ENCODE measurements at places on chromosomes 1 and 21.

DNA sequence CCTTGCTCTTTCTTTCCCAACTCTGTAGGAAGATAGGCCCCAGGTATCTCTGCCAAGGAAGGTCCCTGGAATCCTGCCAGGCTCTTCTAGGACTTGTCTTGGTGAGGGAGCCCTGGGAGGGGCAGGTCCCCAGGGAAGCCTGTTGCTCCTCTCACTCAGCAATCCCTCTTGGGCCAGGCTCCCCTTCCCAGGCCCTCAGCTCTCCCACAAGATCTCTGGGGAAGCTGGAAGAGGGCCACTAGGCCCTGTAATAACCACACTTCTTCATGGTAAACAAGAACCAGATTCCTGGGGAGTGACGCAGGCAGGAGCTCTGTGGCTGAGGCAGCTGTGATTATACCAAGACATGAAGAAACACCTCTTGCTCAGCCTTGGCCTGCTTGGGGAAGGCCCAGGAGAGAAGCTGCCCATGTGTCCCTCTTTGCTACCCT is 9.9 kb upstream of the MAPKAPK2 start:
- DNase-seq: no peak

DNA sequence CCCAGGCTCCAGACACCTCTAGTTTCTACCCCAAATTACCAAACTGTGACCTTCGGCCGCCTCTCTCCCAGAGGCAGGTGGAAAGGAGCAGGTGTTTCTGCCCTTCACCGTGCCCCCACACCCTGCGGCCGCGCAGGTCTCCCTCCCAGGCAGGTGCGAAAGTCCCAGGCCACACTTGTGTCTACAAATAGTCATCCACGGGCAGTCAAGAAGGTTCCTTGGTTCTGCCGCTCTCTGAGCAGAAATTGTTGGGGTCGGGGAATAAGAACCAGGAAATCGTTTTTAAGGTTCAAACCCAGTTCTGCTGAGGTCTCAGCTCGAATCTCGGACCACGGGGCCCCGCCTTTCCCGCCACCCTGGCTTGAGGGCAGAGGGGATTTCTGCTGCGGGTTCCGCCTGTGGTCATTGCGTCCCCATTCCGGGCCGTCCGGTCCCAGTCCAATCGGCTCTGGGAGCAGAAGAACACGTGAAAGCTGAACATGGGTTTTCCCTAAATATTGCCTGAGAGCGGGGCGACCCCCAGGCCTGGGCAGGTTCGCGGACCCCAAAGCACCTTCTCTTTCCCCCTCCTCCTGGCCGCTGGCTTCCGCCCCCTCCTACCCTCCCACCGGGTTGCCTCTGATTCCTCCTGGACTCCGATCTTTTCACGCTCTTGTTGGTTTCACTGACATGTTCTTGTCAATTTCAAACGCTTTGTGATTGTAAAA is 1.2 kb upstream of the ATF3 start:
- no peak for DNase-seq

DNA sequence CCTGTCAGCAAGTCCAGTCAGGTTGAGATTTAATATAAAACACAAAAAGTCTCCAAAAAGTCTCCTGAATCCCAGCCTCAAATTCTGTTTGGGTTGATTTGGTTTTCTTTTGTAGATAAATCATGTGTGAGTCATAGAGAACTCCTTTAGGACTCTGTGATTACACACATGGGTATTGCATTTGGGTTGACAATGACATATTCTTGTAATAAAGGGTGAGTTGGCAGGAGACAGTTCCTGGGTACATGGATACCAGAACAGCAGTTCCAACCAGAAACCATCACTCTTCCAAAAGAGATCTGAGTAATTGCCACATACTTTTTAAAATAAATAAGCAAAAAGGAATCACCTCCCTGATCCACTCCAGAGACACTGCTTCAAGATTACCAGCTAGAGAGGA is 8.9 kb downstream of the CR2 start:
- no peak for DNase-seq

GRCh38 chr1:79353224-79353623 is 346.7 kb upstream of the ADGRL4 start:
- DNase-seq: peak; percentile 80

DNA sequence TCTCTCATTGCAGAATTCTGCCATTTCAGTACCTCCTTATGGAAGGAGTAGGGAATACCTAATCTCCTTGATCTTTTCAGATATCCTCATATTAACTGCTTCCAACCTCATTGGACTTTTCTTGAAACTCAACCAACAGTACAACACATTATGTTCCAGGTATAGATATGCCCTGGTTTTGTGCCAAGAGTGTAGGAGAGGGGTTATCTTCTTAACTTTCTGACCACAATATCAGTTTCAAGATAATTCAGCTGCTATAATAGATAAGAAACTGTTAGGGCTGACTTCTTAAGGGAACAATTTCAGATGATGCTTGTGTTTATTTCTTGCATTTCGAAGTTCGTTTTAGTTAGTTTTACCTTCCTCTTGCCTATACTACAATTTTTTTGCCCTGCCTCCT is 2.1 kb upstream of the LPGAT1 start:
- no peak for DNase-seq

- no peak for DNase-seq
Observed at GRCh38 chr1:150164779-150165178, 15.1 kb downstream of the PLEKHO1 start.

DNA sequence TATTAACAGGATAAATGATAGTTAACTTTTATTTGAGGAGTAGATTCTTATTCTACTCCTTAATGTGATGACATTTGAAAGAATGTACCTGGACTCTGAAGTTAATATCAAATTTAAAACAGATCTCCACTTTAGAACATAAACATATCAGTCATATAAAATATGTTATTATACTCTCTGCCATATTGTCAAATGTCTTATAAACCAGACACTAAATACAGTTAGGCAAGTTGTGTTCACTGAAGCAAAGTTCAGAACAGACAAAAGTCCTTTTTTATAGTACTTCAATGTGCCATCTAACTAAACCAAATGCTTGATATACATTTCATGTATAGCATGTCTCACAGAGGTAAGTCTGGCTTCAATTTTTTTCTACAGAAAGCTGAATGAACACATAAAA is 285.2 kb downstream of the AKT3 start:
- no peak for DNase-seq

DNA sequence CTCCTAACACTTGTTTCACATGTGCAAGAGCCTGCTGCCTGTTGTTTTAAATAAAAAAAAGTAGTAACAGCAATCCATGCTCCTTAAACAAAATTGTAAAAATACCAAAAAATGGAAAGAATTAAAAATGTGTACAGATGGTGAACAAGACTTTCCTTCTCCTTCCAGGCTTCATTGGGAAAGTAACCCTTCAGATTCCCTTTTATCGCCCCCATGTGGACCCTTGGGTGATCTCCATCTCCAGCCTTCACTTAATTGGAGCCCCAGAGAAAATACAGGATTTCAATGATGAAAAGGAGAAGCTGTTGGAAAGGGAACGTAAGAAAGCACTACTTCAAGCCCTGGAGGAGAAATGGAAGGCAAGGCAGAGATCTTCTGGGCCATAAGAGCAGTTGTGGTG is 14.2 kb downstream of the VPS13D start:
- peak; percentile 60 for DNase-seq

- no peak for DNase-seq
Observed at GRCh38 chr21:45114475-45114874, 40.1 kb downstream of the ADARB1 start.

DNA sequence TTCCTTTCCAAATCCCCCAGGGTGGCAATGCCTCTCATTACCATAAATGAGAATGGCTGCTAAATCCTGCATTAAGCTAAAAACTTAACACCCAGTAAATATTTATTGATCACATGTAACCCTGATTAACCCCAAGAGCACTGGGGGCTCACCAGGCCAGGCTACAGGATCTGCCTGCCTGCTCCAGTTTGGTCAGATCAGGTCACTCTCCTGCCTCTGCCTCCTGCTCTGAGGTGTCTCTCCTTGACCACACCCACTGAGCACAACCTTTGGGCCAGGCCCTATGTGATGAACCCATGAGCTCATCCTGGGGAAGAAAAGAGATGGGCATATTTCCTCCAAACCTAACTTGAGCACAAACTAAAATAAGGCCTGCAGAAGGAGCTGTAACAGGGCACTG is 93.5 kb downstream of the TRABD2B start:
- no peak for DNase-seq

Data from dermis blood vessel endothelial cell (primary cell).